ENCODE measurements at places on chromosomes 1 and 21.

- peak; percentile 96 for DNase-seq
Measured at GRCh38 chr1:185973645-185974044, 239.5 kb downstream of the HMCN1 start.

GRCh38 chr1:226945106-226945857 lies 5.2 kb downstream of the COQ8A start:
- DNase-seq = no peak

- DNase-seq = no peak
Measured at GRCh38 chr1:53657891-53658396, 81.0 kb downstream of the GLIS1 start.

GRCh38 chr21:32611471-32611997 lies 643 bp downstream of the CFAP298 start:
- peak; percentile 29 for DNase-seq

DNA sequence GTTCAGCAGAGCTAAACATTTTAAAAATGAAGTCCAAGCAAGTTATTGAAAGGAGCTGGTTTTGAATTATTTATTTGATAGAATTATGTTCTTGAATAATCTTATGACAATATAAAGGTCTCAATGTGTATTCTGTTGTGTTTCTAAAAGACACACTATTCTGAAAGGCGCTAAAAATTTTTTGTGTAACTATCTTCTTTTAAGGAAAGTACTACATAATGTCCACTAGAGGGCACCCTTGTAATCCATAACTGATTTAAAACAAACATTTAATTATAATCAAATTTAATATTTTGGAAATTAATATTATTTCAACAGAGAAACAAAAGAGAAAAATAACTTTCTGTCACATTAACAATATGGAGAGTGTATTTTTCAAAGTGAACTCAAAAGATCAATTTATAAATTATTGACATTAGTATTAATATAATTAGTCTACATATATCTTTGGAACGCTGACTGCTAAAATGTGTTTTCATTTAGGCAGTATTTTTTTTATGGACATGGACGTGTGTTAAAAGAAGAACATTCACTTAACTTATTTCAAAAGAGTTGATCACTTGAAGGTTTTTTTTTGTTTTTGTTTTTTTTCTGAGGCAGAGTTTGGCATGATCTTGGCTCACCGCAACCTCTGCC lies 248.4 kb downstream of the DENND1B start:
- DNase-seq = peak; percentile 29

- no peak for DNase-seq
Measured at GRCh38 chr21:24428591-24429199, 1178.6 kb downstream of the MRPL39 start.

DNA sequence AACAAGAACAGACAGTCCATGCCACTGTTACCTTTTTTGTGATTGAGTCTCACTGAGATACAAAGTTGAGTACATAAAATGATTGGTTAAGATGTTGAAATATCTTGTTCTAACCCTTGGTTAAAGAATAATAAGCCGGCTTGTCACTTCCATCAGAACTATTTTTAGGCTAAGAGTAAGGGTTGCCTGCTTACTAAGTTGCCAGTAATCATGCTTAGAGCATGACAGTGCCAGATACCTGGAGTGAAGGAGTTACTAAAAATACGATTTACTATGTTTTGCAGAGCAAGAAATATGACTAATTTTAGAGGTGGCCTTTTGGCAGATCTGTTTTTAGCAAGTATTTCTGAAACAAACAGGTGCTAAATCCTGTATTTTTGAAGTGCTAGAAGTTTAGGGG lies 6.0 kb downstream of the HUNK start:
- no peak for DNase-seq

DNA sequence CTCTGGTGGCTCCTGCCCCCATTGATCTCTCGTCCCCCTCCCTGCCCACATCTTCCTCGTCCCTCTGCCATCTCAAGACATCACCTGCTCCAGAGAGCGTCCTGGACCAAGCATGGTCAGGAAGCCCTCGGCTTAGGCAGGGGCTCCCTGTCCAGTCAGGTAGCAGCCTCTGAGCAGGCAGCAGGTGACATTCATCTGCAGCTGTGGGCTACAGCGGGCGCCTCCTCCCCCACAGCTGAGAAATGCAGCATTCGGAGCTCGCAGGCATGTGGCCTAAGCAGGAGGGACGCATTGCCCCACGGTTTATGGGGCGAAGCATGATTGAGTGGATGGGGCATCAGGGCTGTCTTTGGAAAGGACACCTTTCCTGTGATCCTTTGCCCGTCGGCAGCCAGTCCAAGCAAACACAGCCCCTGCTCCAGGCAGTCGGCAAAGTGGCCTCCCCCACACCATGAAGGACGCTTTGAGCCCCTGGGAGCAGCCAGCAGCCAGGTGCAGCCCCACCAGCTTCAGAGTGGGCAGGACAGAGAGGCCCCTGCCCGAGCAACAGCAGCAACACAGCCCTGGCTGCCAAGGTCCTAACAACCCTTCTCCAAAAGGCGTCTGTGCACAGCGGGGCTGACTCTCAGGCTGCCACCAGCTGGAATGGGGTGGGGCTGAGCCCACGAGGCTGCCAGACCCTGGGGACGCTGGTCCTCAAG lies 234.1 kb upstream of the VAMP3 start:
- DNase-seq = no peak

DNA sequence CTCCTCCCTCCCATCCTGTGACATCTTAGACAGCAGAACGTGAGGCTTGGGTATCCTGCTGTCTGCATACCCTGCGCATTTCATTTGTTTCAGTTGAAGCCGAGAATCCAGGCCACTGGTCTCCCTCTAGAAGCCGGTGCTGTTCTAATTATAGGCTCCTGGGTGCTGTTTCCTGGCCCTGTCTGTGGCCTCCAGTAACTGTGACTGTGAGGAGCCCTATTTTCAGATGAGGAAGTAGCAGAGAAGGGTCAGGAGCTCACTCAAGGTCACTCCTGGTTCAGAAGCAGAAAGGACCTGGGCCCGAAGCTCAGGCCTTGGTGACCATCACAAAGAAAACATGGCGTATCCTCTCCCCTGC lies 24.0 kb downstream of the COQ8A start:
- DNase-seq = no peak

DNA sequence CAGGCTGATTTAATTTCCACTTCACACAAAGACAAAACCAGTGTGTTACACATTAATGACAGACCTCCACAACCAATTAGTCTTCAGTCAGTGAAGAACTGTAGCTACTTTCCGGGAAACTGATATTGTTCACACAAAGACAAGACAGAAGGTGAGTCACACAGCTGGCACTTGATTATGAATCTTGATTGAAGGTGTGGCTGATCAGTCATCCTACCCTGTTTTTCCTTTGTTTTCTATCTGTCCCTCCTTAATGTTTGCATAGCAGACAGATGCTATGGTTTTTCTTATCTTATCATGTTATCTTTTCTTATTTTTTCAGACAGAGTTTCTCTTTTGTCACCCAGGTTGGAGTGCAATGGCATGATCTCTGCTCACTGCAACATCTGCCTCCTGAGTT lies 185.1 kb upstream of the GREM2 start:
- DNase-seq = peak; percentile 58

DNA sequence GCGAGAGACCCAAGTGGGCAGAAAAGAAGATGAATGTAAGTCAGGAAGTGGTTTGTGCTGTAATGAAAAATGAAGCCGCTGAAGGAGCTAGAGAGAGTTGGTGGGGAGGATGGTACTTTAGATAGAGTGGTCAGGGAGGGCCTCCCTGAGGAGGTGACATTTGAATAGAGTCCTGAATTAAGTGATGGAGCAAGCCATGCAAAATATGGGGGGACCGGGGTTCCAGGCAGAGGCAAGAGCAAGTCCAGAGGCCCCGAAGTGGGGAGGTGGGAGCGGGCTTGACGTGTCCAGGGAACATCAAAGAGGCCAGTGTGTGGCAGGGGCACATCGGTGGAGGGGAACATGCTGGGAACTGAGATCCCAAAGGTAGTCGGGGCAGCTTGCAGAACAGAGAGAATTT lies 43.1 kb downstream of the OPRD1 start:
- no peak for DNase-seq

GRCh38 chr1:226548256-226549093 lies at the start of gene STUM:
STUM (plus strand) TSS chr1:226548764; CDS start chr1:226548905, 141 bp downstream.
- peak; percentile 36 for DNase-seq

DNA sequence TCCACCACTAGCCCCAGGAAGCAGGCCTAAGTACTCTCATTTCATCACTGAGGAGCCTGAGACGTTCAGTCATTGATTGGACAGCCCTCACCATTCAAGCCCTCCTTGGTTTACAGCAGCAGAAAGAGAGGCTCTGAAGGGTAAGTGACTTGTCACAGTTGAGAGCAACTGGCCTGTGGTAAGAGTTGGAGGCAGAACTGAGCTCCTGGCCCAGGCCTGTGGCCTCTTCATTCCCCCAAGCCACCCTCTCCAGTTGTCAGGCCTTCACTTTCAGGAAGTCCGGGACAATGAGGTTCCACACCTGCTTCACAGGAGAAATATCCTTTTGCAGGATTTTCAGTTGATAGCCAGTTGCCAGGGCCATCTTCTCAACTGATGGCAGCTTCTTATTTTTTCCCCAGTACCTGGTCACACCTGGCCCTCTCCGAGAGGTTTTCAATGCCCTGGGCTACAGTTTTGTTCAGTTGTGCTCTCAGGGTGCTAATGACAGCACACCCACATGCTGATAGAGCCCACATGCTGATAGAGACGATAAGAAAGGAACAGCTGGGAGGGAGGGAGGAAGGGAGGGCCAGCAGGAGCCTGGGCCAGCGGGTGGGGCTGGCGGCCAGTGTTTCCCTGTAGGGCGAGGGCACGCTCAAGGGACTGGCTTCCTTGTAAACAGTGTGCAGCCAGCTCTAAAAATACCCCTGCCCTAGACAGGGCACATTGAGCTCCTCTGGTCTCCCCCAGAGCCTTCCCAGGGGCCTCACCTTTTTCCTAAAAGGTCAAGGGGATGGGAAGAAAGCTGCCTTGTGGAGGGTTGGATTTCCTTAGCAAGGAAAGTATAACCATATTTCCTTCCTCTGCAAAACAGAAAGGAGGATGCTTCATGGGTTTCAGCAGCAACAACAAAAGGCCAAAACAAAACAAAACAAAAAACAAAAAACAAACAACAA lies 112.7 kb upstream of the JUN start:
- no peak for DNase-seq

DNA sequence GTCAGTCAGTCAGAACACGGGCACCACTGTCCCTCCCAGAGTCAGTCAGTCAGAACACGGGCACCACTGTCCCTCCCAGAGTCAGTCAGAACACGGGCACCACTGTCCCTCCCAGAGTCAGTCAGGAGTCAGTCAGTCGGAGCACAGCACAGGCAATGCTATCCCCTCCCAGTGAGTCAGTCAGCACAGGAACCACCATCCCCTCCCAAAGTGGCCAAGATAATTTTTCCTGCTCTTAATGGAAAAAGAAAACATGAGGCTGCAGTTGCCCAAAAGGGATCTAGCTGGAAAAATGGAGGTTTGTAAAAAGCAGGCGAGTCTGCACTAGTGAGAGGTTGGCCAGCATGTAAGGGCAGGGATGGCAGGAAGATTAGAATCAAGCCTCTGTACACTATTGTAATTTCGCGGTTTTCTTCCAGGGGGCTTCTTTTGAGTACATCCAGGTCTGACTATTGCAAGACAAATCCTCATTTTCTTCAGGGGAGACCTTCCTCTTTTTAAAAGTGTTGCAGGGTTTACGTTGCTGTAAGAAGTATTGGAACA lies 213.8 kb downstream of the SIPA1L2 start:
- no peak for DNase-seq

GRCh38 chr1:81407000-81407821 lies 393.5 kb upstream of the ADGRL2 start:
- no peak for DNase-seq

DNA sequence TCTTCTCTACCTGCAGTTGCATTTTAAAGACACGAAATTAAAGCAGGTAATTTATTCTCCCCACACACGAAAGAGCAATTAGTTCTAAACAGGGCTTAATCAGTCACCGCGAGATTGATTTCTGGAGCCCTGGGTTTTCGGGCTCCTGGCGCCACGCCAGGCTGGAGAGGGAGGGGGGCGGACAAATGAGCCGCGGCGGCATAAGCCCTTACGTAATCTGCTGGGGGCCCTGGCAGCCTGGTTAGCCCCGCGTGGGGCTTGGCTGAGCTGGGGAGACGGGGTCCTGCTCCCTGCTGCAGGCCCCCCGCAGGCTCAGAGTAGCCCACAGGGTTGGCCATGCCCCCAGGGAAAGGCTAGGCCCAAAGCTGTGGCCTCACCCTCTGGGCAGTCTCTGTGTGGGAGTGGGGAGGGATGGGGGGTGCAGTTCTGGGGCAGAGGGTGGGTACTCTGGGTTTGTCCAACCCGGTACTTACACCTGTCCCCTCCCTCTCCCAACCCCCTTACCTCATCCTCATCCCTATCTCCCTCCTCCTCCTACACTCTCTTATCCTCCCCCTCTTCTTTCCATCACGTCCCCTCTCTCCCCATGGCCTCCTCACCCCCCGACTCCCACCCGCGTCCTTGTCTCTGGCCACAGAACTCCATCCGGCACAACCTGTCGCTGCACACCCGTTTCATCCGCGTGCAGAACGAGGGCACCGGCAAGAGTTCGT lies 19.9 kb downstream of the FOXO6 start:
- peak; percentile 19 for DNase-seq

DNA sequence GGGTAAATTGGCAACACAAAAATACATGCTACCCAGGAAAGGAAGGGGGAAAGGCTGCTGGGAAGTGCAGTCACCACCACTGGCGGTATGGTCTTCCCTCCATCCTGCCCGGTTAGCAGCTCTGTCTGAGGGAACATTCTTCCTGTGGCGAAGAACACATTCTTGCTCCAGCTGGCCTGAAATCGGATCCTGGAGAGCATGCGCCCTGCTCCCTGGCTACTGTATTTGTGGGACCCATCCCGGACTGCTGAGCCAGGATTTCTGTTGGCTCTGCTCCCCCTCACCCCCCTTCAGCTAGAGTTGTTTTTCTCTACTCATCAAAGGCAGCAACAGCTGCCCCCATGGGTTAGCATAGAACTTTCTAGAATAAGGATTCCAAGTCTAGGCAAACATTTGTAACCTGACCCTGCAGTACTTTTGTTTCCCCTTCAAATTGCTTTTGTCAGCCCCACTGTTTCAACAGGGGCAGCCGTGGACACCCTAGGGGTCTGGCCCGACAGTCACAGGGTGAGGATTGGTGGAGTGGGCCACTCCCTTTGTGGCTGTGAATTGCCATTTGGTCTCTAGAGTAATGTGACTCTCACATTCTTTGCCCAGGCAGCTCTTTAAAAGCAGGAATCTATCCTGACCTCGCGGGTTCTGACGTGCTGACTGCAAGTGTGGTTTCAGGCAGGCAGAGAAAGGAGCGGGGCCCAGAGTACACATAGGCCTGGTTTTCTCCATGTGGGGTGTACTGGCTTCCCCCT lies 157.7 kb downstream of the TOMM20 start:
- peak; percentile 98 for DNase-seq

Data from iris pigment epithelial cell (primary cell).